Diencephalon (tissue), 1 donor: ENCODE measurements at places on chromosomes 12 and 14. TPM values are rescaled to one million over a fixed set of nuclear protein-coding genes. Genes with fewer than 3 reads are reported as not detected.

Gene SOAT2
- not detected for total RNA-seq

Gene LRFN5
- 108 TPM for total RNA-seq

Gene MANSC1
- 3.7 TPM for total RNA-seq

Gene CLEC4C
- not detected for total RNA-seq

Gene PLA2G1B
- total RNA-seq = not detected

Gene HOXC6
- total RNA-seq = not detected

Gene MGAT4C
- 82.4 TPM for total RNA-seq

Gene PTCSC3
- 0.69 TPM for total RNA-seq

Gene SLC10A1
- total RNA-seq = not detected

Gene KRT72
- 0.23 TPM for total RNA-seq

Gene SPIC
- not detected for total RNA-seq

Gene ADGRD1
- 5.1 TPM for total RNA-seq

Gene GALNT9
- 28.6 TPM for total RNA-seq

Gene MMP17
- total RNA-seq = 41.5 TPM

Gene SPTB
- 28.1 TPM for total RNA-seq

Gene RPS6KA5
- 13.4 TPM for total RNA-seq

Gene NUAK1
- 26.8 TPM for total RNA-seq

Gene KRT71
- not detected for total RNA-seq

Gene LBHD2
- 1.2 TPM for total RNA-seq

Gene HOXC12
- total RNA-seq = not detected

Gene RFX4
- total RNA-seq = 16.8 TPM

Gene HHIPL1
- 6.9 TPM for total RNA-seq

Gene POLE2
- total RNA-seq = 9.7 TPM
